ENCODE measurements at places on chromosomes 1 and 21.

DNA sequence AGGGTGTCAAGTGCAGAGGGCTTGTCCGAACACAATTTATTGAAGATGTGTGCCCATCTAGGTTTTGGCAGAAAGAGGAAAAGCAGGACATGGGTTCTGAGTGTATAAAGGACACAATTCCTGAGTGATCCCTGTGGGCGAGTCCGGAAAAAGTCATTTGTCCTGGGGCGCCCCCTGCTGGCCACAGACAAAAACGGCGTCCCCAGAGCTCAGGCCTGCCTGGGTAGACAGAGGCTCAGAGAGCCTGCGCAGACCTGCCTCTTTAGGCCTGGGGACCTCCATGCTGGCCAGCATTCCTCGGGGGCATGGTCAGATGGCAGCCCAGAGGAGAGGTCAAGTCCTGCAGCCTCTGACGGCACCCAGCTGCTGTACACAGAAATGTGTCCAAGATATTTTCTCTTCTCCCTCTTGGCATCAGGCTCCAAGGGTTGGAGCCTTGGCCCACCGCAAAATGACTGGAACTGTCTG is 65.5 kb upstream of the LRP8 start:
- peak; percentile 48 for DNase-seq

DNA sequence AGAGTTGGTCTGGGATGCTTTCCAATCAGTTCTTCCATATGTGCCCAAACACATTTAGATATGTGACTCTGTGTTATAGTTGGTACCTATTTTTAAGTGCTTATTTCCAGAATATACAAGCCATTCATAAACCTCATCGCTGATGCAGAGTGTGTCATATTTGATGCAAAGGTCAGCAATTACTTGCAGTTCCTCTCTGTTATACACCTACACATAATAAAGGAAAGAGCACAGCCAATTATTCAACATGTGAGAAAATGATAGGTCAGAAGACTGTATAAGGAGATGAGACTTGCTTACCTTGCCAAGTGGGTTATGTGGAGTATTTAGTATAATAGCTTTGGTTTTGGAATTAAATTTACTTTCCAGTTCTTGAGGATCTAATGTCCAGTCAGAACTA is 31.3 kb downstream of the KYAT3 start:
- DNase-seq, result no peak

GRCh38 chr21:35326677-35327076 is 277.6 kb upstream of the RUNX1 start:
- DNase-seq, result no peak

GRCh38 chr1:109975718-109976117 is 8.8 kb upstream of the AHCYL1 start:
- no peak for DNase-seq

DNA sequence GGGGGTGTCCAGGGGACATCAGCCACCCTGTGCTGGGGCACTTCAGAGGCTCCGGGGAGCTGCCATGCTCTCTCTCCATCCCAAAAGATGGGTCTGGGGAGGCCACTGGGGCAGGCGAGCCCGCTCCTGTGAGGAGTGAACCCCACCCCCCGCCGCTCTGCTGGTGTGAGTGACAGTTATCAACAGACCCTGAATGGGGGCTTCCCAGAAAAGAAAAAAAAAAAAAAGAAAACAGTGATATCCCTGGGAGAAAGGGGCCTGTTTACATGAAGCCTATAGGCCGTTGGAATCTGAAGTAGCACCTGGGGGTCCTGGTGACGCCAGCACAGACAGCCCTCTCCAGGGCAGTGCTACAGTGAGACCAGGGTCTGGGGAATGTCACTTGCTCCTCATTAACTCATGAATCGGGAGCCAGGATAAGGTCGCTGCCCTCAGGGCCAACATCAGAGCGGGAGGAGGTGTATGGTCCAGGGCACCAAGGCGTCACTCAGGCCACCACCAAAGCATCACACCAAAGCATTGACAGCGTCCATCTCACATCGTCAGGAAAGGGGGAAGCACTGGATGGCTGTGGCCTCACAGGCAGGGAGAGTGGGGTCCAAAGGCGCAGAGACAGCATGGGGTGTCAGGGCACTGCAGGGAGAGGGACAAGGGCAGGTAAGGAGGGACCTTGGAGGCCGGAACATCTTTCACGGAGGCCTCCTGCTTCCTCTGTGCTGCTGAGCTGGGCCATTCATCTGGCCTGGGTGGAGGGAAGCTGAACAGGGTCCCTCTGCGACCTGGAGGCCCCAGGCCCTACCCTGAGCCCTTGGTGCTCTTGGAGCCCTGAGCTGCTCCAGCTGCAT is 8.4 kb upstream of the NPHP4 start:
- no peak for DNase-seq

DNA sequence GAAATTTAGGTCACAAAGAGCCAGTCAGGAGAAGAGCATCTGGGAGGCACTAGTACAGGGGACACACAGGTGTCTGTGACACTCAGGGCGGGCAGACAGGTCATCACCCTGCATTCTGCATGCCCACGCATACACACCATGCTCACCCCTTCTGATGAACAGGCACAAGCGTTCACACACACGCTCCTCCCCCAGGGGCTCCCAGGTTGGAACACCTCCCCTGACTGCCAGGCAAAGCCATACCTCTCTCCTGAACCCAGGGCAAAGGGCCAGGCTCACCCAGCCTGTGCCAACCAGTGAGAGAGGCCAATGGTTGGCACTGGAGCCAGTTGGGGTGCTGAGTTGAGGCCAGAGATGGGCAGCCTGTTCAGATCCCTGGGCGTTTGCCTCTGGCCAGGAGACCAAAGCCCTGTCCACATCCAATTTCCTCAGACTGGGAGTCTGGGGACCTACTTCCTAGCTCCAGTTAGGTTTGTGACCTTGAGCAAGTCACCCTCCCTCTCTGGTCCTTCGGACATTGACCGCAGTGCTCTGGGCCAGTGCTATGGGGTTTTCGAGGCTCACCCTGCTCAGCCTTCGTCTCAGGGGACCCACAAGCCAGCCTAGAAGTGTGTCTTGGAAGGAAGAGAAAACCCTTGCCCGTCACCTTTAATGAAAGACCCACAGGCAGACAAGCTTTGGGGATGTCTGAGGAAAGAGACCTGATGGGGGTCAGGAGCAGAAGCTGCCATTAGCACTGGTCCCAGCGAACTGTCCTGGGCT is 5.8 kb upstream of the LAD1 start:
- no peak for DNase-seq

DNA sequence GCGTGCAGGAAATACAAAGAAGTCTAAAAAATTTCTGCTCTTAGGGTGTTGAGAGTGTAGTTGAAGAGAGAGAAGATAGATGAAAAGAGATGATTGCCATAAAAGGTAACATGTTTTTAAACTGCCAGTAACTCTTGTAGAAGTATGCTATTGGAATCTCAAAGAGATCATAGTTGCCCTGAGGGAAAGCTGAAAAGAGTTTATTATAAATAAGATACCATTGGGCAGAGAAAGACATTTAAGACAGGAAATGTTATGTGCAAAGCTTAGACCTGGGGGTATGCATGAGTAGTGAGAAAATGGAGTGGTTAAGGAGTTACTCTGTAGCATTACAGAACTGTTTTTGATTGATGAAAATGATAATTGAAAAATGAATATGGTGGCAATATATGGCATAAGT is 17.6 kb downstream of the GABPA start:
- no peak for DNase-seq

GRCh38 chr1:101929343-101929742 is 67.4 kb downstream of the OLFM3 start:
- DNase-seq, result no peak

DNA sequence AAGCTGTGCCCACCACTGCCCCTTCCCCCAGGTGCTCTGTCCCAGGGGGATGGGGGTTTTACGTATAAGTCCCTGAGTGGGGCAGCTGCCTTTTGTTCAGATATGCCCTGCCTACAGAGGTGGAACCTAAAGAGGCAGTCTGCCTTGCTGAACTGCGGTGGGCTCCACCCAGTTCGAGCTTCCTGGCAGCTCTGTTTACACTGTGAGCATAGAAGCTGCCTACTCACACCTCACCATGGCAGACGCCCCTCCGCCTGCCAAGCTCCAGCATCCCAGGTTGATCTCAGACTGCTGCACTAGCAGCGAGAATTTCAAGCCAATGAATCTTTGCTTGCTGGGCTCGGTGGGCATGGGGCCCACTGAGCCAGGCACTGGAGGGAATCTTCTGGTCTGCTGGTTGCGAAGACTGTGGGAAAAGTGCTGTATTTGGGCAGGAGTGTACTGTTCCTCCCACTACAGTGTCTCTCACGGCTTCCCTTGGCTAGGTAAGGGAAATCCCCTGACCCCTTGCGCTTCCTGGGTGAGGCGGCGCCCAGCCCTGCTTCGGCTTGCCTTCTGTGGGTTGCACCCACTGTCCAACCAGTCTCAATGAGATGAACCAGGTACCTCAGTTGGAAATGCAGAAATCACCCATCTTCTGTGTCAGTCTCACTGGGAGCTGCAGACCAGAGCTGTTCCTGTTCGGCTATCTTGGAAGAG is 17.6 kb upstream of the RWDD3 start:
- no peak for DNase-seq

DNA sequence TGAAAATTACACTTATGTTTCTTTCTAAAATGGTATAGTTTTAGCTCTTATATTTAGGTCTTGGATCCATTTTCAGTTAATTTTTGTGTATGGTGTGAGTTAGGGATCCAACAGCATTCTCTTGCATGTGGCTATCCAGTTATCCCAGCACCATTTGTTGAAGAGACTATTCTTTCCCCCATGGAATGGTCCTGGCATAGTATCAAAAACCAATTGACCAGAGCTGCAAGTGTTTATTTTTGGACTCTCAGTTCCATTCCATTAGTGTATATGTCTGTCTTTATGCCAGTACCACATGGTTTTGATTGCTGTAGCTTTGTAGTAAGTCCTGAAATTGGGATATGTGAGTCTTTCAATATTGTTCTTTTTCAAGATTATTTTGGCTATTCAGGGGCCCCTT is 14.3 kb downstream of the TTLL10 start:
- DNase-seq, result no peak

- no peak for DNase-seq
These were observed 199.4 kb downstream of the HMCN1 start for GRCh38 chr1:185933580-185933979.

- no peak for DNase-seq
These were observed 219.2 kb downstream of the RERE start for GRCh38 chr1:8598060-8598724.

GRCh38 chr1:29417147-29417858 is 181.0 kb downstream of the PTPRU start:
- no peak for DNase-seq

DNA sequence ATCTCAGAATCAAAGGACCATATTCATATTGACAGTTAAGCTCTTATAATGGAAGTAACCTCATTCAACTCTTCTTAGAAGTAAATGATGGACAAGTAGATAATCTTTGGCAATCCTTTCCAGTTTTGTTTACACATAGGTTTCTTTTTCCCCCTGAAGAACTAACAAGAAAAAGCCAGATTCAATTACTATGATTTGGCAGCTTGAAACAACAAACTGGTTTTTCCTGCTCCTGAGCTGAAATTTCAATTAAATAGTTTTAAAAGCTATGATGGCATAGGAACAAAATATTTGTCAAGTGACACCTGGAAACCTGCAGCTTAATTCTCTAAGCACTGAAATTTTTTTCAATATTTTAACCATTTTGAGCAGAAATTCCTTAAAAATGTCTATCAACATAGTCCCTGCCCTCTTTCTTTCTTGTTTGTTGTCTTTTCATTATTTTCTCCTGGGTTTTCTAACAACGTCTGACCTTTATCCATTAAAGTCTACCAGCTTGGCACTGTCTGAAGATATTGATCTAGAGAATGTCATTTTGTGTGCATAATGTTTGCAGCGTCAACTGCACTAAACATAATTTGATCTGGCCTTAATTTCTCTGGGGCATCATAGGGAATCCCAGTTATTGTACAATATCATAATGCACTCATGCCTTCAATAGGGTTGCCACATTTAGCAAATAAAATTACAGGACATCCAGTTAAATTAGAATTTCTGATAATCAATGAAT is 4.0 kb upstream of the SLC35A3 start:
- DNase-seq, result no peak

DNA sequence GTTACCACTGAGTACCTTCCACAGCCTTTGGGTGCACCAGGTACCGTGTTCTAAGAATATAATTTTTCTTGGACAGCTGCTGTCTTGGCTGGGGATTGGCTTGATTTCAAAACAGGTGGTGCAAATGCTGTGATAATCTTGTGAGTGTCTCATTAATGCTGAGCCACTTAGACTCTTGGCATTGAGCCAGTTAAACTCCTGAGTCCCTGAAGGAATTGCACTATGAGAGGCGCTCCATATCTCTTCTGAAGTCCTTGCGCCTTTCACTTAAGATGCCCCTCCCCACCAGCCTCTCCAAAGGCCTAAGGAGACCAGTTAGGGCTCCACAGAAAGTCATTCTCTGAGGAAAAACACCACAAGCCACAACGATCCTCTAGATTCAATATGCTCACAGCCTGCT is 51.0 kb downstream of the BACH1 start:
- no peak for DNase-seq

GRCh38 chr21:21003701-21004100 is 5.5 kb downstream of the NCAM2 start:
- no peak for DNase-seq

DNA sequence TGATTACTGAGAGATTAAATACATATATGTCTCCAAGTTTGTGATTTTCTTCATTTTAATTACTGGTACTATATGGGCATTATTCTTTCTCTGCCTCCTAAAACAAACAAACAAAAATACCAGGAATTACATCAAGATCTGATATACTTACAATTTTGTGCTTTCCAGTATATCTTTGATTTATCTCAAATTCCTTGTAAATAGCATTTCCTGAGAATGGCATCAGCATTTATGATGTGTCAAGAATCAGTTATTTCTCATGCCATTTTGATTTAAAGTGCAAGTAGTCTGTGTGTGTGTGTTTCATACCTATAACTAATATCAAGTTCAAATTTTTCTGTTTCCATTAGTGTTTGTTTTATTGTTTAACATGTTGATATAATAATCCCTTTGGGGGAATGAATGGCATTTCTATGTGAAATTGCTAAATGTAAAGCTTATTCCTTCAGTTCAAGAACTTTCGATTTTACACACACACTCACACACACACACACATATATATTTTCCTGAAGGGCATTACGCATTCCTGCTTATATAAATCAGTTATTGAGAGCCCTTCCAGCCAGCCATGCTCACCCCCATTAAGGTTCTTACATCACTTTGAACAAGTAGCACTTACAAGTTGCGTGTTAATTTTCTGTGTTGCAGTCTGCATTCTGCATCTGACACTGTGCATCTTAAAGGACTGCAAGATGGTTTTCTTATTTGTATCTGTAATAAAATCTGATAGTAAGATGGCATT is 102.7 kb downstream of the NEK7 start:
- no peak for DNase-seq

- DNase-seq, result no peak
These were observed 11.3 kb downstream of the LDLRAD2 start for GRCh38 chr1:21823206-21823979.

DNA sequence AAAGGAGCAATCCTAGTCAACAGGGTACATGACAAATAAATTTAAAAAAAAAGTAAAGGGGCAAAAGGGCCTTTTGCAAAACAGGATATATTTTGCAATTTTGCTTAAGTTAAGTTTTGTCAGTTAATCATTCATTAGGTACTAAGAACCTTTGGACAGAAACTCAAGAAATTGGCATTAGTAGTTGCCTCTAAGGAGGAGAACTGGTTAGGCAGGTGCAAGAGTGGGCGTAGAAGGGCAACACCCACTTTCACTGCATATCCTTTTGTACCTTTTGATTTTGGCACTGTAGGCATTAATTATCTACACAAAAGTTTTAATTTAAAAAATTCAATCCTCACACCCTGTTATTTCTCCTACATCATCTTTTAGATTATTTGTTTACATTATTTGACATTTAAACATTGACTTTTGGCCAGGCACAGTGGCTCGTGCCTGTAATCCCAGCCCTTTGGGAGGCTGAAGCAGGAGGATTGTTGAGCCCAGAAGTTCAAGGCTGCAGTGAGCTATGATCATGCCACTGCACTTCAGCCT is 4.3 kb downstream of the DDAH1 start:
- DNase-seq, result no peak

GRCh38 chr1:84078108-84078841 is 65.8 kb upstream of the PRKACB start:
- DNase-seq, result no peak

Data from stimulated activated CD8-positive, alpha-beta memory T cell treated with anti-CD3 and anti-CD28 coated beads, Interleukin-7, amount 100 ng/mL, for 1 hour (primary cell).